ENCODE measurements at places on chromosomes 1 and 21.

DNA sequence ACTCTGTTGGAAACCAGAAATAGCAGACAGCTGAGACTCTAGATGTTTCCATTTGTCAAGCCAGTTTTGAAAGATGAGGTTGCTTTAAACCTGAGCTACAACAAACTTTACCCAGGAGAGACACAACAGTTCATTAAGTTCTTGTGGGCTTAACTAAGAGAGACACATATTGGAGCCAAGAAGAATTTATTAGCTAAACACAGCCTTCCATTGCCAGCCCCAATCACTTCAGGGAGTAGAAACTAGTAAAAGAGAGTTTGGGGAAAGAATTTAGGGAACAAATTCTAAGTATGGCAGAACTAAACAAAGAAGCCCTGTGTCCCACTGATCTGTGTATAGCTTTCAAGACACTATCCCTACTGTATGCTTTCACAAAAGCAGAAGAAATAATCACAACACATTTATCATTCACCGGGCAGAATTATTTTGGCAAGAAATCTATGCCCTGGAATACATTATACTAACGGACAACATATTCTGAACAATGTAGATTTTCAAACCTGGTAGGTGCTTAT lies 87.3 kb upstream of the KAZN start:
- no peak for DNase-seq

DNA sequence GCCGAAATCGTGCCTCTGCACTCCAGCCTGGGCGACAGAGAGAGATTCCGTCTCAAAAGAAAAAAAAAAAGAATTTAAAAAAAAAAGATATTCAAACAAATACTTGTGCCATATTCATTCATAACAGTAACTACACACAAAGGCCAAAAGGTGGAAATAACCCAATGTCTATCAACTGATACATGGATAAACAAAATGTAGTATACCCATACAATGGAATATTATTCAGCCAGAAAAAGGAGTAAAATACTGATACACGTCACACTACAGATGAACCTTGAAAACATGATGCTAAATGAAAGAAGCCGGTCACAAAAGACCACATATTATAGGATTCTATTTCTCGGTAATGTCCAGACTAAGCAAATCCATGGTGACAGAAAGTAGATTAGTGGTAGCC lies 109.4 kb upstream of the SOD1 start:
- DNase-seq, result no peak

- no peak for DNase-seq
Observed at GRCh38 chr1:160963521-160963920, 8.9 kb upstream of the ITLN2 start.

DNA sequence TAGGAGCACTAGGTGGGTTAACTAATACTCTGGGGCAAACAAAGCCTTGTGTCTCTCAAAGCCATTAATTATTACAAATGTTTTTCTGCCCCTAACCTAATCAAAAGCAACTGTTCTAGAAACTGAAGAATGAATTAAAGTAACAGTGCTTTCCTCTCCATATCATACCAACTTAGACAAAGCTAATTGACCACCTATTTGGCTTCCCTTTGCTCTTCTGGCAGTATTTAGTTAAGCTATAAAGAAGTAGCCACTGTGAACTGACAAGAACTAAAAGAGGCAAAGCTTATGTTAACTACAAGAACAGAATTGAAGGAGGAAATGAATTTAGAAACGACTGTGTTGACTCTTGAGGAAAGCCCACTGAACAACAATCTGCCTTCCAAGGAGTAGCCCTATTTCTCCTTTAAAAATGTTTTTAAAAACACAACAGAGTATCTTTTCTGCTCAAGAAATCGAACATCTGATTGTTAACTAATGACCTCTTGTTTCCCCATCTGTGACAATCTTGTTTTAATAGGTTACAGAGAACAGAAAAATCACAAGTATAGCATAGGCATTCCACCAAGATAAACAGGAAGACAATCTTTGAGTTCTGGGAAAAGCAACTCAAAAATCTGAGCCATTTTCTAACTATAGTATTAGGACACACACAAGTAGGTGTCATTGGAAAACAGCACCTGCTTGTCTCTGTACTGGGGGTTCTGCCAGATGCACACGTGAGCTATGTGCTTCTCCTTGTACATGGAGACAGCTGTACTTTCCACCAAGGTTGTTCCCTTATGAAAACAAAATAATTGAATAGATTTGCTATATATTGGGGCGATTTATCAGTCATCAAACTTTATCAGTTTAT lies 3.1 kb upstream of the EGLN1 start:
- no peak for DNase-seq

DNA sequence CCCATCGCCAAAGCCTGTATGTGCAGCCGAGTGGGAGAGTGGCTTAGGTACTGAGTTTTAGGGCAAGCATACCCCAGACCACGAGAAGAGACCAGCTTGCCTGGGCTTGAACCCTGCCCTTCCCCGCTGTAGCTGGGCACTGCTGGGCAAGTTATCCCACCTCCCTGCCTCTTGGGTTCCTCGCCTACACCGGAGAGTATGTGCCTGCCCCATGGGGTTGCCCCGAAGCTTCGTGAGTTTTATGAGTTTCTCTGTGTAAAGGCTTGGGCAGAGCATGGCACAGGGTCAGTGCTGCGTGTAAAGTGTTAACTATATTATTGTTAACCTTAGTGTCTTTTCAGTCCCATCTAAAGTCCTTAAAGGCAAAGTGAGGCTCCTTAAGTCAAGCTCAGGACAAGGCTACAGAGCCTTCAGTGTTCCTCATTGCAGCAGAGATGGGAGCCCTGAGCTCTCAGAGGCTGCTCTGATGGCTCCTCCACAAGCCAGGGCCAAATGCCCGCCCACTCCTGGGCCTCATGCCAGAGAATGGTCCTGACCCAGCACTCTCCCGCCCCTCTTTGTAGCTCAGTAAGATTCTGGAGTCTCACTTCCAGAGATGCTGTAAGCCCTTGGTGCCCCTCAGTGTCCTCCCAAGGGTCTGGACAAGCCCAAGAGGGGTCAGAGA lies 37.0 kb upstream of the KCNA10 start:
- DNase-seq, result no peak

DNA sequence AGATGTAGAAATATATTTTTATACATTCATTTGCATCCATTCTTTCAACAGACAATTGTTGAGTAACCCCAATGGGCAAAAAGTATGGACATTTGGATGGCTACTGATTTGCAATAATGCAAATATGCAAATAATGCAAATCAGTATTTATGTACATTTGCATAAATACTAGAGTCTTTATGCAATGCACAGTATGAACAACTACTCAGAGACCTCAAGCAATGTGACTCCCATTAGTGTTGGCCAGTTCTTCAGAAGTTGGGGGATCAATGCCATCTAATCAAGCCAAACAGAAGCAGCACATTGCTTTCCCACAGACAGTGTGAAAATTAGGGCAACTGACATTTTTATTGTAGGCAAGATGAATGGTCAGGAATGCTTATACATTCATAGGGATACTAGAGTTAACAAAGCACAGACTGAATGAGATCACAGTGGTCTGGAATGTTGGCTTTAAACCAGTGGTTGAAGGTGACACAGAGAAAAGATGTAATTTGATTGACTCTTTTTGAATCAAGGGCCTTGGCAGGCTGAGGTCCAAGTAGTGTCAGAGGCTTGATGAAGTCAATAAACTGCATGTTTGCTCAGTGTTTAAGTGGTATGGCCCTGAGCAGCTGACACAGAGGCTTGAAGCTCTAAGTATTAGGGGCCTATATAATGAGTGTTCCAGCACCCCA lies 256.6 kb downstream of the CTH start:
- no peak for DNase-seq

- DNase-seq, result no peak
Observed at GRCh38 chr1:67436511-67437055, 6.4 kb upstream of the SERBP1 start.

DNA sequence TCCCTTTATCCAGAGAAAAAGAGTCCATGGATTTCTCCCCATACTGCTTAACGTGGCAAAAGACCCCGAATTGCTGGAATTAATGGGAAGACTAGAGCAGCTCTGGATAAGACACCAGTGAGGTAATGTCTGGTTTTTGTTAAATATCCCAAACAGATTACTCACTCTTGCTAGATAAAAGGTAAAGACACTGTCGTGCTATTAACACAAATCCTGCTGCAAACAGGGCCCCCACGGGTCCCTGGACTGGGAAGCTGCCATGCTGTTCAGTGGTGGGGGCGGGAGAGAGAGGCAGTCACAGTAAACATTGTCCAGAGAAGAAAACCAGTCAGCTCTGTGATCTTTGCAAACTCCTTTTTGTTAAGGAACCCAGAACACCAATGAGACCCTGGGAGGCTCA lies 15.2 kb upstream of the SRP9 start:
- no peak for DNase-seq

GRCh38 chr1:211828584-211829342 lies 1.8 kb downstream of the LPGAT1 start:
- no peak for DNase-seq

GRCh38 chr1:20948101-20948500 lies 161.0 kb upstream of the HP1BP3 start:
- DNase-seq, result no peak

DNA sequence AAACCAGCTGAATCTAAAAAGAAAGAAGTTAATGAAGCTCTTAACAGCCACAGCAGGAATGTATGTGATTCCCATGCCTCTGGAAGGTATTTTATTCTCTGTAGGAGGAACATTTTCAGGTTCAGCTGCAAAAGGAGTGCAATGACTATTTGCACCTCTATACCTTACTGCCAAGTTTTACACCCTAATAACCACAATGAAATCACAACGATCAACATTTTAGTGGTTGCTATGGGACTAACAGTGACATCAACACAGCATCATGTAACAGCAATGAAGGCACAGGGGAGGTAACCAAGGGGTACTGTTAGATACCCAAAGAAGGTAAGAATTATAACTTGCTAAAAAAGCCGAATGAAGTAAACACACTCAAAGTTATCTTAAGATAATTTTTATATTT lies 116.3 kb upstream of the HP1BP3 start:
- DNase-seq, result no peak

- DNase-seq, result no peak
Observed at GRCh38 chr1:230864441-230864840, 3.9 kb downstream of the C1orf198 start.

- peak; percentile 55 for DNase-seq
Observed at GRCh38 chr1:147243228-147243685, 773 bp downstream of the CHD1L start.

DNA sequence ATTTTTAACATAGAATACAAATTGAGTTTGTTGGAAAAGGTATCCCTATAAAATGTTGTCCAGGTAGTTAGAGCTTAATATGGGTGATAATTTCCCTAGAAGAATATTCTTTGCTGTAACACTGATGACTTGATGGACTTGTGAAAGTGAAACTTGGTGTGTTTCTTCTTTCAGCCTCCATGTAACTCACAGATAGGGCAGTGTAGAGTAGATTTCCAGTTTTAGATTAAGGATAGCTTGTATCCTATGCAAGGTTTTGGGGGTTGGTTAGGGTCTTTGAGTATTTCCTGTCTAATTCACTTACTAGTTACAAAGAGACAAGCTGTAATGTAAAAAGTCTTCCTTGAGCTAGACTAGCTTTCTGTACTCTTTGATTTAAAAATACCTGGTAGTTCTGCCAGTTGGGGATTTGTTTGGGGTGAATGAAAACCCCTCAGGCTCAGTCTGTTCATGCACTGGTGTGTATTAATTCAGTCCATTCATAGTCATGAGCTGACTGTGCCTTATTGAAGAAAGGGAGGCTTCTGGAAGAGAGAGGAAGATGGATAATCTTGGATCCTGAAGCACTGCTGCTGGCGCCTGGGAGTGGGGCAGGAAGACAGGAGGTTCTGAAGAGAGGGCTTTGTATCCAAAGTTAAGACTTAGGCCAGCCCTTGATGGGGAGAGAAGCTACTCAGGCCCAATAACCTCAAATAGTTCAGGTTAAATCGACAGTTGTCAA lies 83.6 kb downstream of the CAMTA1 start:
- no peak for DNase-seq

DNA sequence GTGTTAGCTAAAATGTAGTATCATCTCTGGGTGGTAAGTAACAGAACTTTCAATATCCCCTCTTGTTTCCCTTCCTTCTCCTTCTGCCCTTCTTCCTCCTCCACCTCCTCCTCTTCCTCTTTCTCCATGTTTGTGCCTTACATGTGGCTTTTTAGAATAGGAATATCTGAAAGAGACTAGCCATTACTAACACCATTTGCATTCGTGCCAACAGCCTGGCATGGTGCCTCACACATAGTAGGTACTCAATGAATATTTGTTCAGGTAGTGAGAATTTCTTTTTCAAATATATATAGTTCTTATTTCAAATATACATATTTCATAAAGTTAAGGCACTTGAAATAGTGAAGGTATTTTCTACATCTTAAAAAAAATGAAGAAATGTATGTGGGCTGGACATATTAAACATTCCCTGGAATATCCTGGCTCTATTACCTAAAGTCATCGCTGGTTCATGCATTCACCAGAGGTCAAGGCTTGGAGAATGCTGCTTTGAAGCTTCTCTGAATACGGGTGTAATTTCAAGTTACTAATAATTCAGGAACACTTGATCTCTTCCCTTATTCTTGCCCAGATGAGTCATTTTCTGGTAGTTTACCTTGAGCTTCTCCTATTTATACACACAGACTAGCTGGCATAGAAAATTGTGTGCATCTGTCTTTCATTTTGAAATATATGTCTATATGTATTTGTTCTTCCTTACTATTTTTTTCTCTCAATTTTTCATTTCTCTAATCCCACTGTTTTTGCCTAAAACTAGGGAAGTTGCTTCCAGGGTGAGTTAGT lies 319.4 kb downstream of the TGFB2 start:
- no peak for DNase-seq

DNA sequence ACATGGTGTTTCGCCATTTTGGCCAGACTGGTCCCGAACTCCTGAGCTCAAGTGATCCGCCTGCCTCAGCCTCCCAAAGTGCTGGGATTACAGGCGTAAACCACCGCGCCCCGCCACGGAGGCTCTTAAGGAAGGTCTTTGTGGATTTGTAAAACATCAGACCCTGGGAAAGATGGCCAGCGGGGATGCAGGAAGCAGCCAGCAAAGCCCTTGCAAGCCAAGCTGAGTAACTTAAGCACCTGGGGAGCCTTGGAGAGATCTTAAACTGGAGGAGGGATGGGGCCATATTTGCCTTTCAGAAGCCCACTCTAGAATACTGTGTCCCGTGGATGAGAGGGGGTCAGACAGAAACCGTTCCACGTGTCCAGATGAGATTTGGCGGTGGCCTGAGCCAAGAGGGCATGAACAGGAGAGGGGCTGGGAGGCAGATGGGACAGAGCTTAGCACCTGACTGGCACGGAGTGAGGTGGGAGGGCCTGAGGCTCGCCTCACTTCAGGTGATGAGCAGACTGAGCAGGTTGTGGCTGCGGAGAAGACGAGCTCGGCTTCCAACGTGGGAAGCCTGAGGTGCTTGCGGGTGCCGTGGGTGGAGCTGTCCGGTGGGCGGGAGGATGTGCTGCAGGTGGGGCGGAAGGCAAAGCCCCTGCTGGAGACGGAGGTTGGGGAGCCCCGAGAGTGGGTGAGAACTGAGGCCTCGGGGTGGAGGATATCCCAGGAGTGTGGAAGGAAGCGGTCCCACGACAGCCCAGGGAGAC lies 11.7 kb downstream of the C1orf216 start:
- DNase-seq, result no peak
